ENCODE measurements at places on chromosomes 7 and 10.

DNA sequence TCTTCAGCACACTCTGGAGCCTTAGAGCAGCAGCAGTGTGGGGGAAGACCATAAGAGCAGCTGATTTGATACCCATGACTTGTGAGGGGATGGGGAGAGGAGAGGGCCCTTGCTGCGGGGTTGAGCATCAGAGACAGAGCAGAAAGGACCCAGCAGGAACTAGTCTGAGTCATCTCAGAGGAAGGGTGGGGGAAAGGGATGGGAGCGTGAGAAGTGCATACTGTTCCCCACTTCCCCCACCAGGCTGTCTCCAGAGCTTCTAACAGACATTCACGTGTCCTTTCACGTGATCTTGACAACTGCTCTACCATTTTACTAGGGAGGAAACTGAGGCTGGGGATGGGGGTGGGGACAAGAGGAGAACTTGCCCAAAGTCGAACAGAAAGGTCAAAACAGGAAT is 38.7 kb downstream of the FAM241B start:
- DNase-seq, result no peak

DNA sequence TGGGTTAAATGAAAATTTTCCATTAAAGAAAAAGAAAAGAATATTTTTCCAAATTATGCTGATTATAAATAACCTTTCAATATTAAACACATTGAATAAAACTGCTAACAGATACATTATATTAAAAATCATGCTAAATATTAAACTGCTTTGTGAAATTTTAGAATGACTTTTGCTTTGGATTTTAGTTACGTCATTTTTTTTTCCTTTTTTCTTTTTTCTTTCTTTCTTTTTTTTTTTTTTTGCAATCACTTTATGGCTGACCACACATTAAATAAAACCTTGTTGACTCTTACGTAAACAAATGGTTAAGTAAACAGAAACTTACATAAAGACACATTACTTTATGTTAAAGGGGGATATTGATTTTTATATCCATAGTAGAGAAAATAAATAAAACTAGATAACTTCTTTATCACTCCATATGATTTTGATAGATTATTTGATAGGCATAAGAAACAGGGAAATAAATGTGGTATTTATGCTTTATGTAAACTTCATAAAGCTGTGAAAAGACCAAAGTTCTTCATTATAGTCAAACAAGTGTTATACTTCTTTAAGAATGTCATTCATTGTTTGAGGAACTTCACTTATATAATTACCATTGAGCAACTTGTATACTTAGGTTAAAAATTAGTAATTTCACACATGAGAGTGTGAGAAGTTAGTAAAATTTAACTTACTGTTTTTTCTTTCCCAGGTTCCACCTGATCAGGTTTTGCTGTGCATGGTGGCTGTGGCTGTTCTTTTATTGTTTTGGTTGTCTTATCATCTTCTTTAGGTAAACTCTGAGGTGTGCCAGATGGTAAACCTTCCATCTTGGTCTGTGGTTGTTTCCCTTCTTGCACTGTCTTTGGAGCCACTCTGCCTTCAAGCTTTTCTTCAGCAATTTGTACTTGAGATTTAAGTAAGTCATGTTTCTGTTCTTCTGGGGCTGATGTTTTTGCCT is 197.3 kb downstream of the PCLO start:
- DNase-seq, result no peak

GRCh38 chr10:133242611-133243356 is 5.1 kb downstream of the VENTX start:
- no peak for DNase-seq

GRCh38 chr10:85612378-85612775 is 754.2 kb downstream of the GRID1 start:
- no peak for DNase-seq

GRCh38 chr7:107167483-107168232 is 1.1 kb upstream of the HBP1 start:
- no peak for DNase-seq

Data from stimulated activated CD8-positive, alpha-beta memory T cell treated with anti-CD3 and anti-CD28 coated beads, Interleukin-7, amount 100 ng/mL, for 24 hours (primary cell).